GM06990 (cell line): ENCODE measurements at places on chromosomes 3 and 15.

GRCh38 chr15:41483519-41483918 lies 10.2 kb upstream of the ITPKA start:
- DNase-seq, result no peak

DNA sequence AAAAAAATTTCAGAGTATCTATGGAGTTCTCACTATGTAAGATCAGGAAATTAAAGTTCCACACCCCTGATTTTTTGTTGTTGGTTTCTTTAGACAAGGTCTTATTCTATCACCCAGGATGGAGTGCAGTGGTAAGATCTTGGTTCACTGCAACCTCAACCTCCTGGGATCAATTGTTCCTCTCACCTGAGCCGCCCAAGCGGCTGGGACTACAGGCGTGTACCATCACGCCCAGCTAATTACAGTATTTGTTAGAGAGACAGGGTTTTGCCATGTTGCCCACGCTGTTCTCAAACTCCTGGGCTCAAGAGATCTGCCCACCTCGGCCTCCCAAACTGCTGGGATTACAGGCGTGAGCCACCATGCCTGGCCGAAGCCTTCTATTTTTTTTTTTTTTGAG lies 12.4 kb downstream of the QRICH1 start:
- DNase-seq, result no peak

GRCh38 chr15:27464941-27465612 lies 494.1 kb downstream of the GABRG3 start:
- no peak for DNase-seq

DNA sequence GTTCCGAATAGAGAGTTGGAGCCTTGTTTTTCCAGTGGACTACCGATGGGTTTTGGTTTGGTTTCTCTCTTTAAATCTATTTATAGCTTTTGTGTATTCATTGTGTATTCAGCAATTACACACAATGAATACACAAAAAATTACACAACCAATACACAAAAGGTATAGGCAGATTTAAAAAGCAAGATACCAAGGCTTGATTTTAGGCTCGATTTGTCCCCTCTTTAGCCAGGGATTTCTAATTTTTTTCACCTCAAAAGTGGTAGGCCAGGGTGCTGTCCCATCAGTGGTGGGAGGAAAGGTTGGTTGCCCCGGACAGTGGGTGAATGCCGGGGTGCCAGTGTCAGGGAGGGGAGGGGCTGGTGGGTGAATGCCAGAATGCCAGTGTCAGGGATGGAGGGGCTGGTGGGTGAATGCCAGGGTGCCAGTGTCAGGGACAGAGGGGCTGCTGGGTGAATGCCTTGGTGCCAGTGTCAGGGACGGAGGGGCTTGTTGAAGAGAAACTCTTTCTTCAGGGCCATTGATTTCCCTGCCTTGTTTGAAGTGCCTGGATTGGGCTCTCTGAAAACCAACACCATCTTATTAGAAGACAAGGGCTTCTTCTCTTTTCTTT lies 186.2 kb downstream of the GOLGA6L6 start:
- no peak for DNase-seq

DNA sequence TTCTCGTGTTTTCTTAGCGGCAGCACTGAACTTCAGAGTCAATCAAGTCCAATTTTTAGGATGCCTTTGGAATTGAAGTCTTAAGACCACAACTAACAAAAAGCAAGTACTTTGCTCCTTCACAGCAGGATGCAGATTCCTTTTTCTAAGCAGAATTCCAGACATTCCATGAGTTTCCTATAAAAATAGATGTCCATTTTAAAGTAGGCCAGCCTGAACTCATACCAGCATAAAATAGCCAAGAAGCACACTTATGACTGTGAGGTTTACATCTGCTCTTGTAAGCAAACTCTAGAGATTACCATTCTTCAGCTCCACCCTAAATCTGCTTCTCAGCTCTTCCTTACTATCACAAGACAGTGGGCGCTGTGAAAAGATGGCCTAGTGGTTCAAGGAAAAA lies 85.8 kb downstream of the THBS1 start:
- no peak for DNase-seq
